Amygdala (tissue), 56 donors: ENCODE measurements at places on chromosomes 6 and 20.

- DNase-seq: no peak
These were observed 23.2 kb upstream of the ROS1 start for GRCh38 chr6:117448732-117449485.

DNA sequence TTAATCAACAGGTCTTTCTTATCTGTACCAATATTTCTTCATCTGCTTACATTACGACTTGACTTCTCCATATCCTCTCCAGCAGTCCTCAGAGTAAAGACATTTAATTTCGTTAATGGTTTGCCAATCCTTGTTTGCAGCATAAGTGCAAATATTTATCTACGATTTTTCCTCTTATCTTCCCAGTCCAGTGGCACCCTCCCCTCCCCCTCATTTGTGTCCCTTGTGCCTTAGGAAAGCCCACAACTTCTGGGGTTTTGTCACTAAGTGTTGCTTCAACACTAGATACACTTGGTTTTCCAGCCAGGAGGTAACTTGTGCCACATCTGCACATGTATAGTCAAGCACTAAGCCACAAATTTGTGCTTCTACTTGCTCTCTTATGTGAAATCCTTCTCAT lies 327.2 kb downstream of the CBLN4 start:
- DNase-seq: no peak

DNA sequence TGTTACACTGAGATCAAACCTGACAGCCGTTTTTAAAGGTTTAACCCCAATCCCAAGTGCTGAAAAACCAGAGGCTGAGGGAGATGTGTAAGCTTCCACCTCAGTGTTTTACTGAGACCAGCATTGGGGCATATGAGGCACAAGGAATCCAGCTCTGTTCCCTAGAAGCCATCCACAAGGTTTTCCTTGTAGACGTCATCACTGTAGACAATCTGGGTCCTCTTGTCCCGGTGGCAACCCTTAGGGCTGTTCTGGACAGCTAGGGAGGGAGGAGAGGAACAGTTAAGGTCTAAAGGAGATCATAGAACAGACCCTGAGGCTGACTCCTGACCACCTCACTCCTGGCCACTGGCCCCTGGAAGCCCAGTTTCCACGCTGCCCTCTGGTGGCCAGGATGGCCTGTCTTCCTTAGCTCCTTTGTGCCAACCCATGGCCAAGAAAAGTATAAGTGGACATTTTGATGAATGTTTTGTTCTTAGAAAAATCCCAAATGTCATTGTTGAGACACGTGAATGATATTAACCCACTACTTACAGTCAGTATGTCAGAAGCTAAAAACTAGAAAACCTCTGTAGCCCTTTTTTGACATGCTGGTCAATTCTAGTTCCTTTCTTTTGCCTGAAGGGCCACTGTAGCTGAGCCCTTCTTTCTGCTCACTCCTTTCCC lies 6.4 kb downstream of the CFB start:
- peak; percentile 14 for DNase-seq

DNA sequence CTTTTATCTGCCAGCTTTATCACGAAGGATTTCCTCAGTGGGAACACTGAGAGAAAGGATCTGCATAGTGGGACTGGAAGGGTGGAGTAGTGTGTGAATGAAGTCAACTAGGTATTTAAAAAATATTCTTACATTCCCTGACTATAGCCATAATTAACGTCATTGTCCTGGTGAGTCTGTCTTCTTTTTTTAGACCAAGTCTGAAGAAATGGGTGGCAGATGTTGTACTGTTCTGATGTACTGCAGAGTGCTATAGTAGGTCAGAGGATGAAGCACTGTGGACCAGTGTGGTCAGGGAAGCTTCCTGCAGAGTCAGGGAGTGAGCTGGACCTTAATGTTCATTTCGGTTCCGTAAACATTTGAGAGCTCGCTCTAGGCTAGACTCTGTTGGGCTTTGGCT lies 11.9 kb downstream of the TULP4 start:
- no peak for DNase-seq

DNA sequence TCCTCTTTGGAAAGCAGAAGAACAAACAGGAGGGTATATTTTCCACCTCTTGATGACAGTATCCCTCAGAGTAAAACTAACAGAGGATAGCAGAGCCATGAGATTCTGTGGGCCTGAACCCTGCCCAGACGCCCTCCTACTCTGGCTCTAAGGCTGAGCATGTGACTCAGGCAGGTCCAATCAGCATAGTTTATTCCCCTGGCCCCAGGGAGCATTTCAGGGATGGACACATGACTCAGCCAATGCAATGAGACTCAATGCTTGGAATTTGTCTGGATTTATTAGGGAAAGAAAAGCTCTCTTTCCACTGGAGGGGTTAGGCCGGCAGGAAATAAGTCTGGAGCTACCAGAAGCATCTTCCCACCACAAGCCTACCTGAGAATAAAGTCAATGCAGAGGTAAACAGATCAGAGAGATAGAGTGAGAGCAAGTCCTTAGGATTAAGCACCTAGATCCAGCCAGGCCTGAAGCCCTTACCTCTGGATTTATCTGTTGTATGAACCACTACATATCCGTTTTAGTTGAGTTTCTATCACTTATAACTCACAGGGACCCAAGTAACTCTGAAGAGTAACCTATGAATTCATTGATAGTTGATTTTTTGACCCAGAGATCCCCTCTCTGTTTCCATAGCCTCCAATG lies 68.2 kb upstream of the EYA2 start:
- no peak for DNase-seq

GRCh38 chr6:105429676-105430075 lies 26.8 kb upstream of the PREP start:
- no peak for DNase-seq

GRCh38 chr6:4017058-4017739 lies 61.7 kb downstream of the FAM217A start:
- DNase-seq: no peak

- DNase-seq: no peak
These were observed 6.7 kb downstream of the PCK1 start for GRCh38 chr20:57567471-57568079.

- DNase-seq: no peak
These were observed 31.2 kb downstream of the PNLDC1 start for GRCh38 chr6:159831373-159831679.

DNA sequence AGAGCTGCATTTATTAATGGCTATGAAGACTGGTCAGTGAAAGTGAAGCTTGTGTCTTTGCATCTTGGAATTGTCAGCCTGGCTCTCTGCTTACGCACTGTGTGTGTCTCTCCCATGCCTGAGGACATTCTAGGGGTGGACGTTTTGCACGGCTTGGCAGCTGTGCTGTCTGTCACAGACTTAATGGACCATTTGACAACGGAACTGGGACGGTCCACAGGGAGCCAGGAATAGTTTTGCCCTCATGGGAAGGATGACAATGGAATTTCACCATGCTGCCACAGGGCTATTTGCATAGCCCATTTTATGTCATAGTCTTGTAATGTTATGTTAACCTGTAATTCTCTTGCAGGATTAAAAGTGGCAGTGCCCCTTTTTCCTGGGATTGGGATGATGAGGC lies 44.7 kb downstream of the OR2B6 start:
- DNase-seq: no peak

GRCh38 chr6:139853302-139853992 lies 479.0 kb upstream of the CITED2 start:
- no peak for DNase-seq

DNA sequence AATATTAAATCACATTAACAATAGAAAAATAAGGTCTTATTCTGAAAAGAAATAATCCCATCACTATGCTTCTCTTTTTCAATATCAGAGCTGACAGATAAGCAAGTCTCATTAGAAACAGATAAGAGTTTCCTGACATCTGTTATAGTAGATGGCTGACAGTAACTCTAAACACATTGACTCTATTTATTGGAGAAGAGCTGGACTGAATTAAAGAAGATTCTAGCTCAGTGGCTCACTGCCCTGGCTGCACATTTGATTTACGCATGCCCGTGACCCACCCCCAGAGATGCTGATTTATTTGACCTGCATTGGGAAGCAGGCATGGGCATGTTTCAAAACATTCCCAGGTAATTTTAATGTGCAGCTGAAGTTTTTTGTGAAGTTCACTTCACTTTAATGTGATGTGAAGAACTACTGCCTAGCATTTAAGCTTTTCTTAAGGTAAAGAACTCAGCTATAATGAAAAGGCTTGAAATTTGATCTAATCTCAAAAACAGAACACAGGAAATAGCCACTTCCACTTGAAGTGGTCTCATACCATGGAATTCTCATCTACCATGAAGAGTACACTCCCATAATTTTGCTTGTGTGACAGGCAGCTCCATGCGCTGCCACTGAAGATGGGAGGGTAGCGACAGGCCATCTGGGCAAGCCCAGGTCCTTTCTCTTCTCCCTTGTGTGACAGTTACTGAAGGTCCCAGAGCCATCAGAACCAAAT lies 162.3 kb downstream of the TPBG start:
- DNase-seq: no peak

- DNase-seq: no peak
These were observed 375.9 kb upstream of the EYS start for GRCh38 chr6:66082914-66083313.

- DNase-seq: no peak
These were observed 67.7 kb upstream of the CD93 start for GRCh38 chr20:23153696-23154341.

- DNase-seq: peak; percentile 36
These were observed 69.6 kb downstream of the SSR1 start for GRCh38 chr6:7243179-7243981.

GRCh38 chr20:53387983-53388675 lies 205.5 kb downstream of the ZNF217 start:
- DNase-seq: no peak

DNA sequence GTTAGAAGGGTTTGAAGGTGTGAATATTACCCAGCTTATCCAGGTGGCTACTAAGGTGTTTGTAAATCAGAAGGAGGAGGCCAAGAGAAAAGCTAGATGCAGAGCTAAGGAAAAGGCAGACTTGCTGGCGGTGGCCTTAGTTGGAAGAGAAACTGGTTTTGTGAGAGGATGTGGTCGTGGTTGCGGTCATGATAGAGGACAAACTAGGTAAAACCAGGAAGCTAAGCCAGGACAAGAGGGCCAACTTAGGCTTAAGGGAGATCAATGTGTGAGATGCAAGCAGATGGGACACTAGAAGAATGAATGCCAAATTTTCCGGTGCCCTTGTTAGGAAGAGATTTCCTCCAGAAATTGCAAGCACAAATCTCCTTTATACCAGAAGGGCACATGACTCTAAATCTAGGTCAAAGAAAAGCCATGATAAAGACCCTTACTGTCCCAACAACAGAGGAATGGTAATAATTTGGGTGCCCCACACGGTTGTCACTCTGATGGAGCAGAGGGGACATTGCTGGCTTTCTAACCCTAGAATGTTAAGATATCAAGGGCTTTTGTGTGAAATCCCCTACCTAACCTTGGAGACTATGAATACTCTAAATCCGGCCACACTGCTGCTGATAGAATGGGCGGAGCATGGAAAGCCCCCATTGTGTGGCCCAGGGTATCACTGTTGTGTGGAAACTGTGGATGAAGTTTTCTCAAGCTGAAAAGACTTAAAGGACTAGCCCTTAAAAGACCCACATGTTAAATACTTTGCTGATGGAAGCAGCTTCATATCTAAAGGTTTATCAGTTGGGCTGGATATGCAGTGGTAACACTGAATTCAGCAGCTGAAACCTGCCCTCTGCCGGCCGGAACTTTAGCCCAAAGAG lies 7.8 kb downstream of the IL22RA2 start:
- DNase-seq: no peak

DNA sequence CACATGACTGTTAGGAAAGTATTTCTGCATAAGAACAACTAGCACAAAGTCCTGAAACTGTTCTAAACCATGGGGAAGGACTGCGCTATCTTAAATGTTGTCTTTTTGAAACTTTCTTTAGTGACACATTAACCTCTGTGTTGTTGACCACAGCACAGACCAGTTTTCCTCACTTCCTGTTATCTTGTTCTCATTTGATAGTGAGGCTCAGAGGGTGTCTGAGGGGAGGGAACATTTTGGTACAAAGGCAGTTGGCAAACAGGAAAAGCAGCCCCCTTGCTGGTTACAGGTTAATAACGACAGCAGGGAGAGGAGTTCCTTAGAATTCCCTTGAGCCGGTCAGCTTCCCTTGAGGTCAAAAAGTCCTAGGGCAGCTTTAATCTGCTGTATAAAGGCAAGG lies 143.5 kb upstream of the BMP2 start:
- DNase-seq: no peak

DNA sequence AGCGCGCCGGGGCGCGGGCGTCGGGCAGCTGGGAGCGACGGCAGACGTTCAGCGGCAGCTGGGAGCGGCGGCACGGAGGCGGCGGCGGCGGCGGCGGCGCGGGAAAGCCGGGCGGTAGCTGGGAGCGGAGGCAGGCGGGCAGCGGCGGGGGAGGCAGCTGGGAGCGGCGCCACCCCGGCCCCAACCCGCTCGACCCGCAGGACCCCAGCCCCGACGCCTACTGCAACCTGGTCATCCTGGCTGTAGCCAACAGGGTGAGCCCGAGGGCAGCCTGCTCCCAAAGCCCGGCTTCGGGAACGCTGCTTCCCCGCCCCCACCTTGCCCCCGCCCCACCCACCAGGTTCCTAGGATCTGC lies 8.9 kb downstream of the CCM2L start:
- no peak for DNase-seq

DNA sequence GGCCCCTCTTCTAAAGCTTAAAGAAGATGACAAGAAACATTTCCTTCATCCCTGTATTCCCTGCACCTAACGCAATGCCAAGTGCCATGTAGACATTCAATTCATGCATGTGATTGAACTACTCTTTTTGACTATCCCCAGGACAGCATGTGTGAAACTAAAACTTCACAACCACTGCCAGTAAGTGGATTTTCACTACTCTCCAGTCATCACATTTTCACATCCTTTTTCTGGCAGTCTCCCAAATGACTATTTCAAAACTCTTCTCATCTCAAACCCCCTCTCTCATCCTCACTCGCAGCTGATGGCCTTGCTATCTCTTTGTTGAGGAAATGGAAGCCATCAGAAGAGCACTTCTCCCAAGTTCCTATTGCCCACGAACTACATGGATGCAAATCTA lies 122.6 kb downstream of the OPRM1 start:
- DNase-seq: no peak

DNA sequence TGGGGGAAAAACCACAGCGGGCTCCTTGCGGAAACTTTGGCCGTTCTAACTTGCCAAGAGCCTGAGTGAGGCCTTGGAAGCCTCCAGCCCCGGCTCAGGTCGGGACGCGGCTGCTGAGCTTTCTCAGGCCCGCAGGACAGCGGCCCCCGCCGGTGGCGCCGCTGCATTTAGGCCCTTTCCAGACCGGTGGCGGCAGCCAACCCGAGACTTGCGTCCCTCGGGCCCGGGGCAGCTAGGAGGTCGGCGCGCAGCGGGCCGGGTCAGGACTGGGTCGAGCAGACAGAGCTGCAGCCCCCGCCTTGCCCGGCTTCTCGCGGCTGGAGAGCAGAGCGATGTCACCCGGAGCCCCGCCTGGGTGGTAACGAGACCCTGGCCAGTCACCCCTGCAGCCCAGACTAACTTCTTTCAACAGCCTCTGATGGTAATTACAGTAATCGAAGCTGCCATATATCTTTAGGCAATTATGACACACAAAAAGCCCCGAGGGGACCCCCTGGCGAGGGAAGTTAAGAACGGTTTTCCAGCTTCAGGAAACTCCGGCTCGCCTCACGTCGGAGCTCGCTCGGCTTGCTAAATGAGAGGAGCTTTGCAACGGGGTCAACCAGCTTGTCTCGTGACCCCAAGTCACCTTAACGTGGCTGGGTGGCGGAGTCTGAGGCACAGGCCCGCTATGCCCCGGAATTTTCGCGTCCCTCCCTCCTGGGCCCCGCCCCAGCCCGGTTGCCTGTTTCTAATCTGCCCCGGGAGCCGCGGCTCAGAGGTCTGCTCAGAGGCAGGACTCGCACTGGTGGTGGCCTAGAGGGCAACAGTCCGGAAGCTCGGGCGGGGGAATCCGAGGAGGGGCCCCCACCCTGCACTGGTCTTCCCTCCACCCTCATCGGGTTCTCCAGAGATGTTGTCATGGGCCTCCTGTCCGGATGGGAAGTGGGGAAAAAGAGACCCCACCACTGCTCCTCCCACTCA lies 3.0 kb downstream of the NR2E1 start:
- no peak for DNase-seq
